ENCODE measurements at places on chromosomes 7 and 10.

DNA sequence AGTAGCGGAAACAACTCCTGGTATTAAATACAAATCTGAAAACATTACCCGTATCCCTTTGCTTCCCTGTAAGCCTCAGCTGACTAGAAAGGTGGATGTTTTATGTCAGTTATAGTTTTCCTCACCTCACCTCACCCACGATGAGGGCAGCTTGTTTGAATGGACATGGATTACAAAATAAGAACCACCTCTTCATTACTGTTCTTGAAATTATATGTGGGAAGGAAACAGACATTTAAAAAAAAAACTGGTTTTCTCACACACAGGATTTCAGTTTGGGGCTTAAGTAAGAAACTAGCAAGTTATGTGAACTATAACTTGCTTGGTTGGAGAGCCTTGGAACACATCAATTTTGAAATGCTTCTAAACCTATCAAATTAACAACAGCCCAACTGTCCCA, 232.9 kb upstream of the CCDC6 start:
- no peak for DNase-seq

GRCh38 chr10:61891906-61892585, 9.5 kb upstream of the ARID5B start:
- DNase-seq: no peak

DNA sequence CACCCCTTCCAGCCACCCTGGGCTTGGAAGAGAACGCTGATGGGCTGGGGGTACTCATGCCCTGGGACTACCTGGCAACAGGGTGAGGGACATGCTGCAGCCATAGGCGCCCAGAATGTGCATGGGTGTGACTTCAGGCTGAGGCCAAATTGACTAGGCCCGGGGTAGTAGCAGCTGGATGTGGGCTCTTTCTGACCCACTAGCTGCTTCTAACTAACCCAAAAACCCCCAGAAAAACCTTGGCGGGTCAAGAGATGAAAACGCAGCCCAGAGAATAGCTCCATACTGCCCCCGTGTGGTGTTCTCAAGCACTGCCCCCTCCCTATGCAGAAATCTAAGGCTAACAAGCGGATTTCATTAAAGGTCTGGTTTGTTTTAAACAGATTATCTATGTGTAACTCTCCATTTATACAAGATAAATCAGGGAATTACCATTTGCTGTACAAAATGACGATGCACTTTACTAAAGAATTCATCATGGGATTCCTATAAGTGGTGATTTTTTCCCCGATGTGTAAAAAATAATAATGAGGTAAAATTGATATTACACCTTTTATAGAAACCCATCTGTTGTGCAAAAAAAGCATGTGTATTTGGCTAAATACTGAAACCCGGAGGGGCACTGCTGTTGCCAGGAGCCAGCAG, 4.2 kb downstream of the SMARCD3 start:
- no peak for DNase-seq

DNA sequence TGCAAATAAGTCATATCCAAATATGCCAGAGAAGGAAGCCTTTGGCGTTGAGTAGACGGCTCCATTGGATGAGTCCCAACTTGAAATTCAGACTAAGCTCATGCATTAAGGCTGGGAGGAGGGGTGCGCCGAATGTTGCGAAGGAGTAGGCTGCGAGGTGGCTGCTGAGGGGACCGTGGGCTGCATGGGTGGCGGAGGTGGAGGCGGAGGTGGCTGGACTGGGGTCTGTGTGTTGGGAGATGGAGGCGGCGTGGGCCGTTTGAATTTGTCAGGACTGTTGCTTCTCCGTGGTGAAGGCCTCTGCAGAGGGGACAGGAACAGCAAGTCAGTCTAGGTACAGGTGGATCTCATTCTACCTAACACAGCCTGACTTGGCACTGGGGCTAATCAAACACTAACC, 39.6 kb upstream of the MRLN start:
- no peak for DNase-seq

DNA sequence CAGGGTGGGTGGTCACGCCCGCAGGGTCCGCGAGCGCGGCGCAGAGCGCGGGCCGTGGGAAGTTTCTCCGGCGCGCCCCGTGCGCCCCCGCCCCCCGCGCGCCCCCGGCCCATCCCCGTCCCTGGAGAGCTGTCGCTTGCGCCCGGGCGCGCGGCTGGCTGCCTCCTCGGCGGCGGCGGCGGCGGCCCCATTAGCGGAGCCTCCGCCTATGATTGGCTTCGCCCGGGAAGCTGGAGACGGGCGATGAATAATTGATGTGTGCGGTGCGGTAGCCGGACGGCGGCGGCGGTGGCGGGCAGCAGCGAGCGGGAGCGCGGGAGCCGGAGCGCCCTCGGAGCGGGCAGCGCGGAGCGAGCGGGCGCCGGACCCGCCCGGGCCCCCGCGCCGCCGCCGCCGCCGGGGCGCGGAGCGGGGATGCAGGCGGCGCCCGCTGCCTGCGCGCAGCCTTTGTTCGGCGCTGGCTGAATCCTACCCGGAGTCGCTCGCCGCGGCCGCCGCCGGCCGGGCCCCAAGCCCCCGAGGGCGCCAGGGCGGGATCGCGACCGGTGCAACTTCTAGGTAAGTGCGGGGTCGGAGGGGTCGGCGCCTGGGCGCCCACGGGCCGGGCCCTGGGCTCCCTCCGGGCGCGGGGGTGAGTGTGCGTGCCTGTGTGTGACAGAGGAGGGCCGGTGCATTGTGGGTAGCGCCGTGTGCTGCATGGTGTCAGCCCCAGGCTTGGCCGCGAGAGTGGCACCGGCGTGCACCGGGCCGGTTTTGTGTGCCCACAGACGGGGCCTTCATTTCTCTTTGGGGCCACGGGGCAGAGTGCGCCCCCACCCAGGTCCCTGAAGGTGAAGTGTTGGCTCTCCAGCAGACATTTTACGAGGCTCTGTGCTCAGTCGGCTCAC, 103.8 kb upstream of the PPIF start:
- peak; percentile 72 for DNase-seq

DNA sequence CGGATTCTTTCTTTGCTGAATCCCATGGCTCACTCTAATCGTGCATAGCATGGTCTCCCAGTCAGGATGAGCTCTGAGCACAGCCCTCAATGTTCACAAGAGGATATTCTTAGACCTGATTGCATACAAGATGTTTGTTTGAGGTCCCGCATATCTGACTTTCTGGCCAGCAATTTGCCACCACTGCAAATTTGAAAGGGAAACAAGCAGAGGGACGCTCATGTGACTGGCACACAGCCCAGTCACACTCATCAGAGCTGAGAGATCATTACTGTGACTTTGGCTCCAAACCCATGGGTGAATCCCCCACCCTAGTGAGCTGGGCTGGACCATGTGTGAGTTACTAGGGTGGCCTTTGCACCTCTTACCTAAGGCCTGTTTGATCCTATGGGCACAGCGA, 9.9 kb downstream of the TAS2R41 start:
- no peak for DNase-seq

DNA sequence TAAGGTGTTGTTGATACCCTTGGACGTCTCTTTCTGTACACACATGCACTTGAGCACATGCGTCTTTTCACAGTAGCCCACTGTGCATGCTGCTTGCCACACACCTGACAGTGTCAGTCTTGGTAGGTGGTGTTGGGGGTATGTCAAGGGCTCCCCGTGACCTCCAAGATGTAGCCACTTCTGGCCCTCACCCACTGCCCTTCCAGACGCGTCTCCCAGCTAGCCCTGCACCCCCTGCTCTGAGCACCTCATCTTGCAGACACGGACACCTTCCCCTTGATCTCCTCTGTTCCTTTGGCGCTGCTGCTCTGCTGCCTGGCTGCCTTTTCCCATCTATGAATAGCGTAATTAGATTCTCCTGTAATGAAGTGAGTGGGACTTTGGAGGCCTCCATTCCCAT, 75.2 kb upstream of the TNS3 start:
- no peak for DNase-seq

DNA sequence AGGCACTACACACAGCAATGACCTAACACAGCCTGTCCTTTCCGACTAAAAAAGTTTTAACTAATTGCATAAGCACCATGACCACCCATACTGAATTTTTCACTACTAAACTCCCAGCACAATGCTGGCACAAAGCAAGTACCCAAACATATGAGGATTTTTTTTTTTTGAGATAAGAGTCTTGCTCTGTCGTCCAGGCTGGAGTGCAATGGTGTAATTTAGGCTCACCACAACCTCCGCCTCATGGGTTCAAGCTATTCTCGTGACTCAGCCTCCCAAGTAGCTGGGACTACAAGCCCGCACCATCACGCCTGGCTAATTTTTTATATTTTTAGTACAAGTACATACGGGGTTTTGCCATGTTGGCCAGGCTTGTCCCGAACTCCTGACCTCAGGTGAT, 5.1 kb downstream of the UBE2H start:
- no peak for DNase-seq

DNA sequence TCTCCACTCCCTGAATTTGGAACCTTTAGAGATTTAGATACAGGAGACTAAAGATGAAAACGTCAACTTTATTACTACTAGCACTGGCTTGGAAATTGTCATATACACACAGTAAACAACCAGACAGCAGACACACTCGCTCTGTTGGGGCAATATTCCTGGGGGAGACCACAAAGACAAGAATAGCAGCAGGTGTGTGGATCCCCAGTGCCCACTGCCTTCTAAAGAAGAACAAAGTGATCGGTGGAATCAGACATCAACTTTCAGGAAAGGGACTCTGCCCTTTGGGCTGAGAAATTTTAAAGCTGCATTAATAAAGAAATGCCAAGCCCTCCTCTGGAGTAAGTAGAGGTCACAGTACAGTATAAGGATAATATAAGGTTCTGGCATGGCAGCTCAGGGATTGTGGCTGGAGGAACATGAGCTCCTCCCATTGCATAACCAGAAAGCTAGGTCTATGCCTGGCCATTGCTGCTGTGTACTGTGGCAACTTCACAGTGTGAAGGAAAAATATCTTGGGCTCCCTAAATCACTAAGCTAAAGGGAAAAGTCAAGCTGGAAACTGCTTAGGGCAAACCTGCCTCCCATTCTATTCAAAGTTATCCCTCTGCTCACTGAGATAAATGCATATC, 57.1 kb upstream of the ANKRD1 start:
- no peak for DNase-seq

DNA sequence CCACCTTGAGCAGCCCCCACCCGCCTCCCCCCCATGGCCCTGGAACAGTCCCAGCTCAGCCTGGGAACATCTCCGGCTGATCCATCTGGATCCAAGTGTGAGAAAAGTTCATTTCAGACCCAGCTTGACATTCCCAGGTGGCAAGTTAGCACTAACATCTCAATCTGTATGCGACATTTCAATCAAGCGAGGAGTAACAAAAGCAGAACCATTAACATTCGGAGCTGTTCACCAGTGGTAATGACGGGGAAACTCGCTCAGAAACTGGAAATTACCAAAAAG, 65.4 kb downstream of the PAX2 start:
- no peak for DNase-seq

DNA sequence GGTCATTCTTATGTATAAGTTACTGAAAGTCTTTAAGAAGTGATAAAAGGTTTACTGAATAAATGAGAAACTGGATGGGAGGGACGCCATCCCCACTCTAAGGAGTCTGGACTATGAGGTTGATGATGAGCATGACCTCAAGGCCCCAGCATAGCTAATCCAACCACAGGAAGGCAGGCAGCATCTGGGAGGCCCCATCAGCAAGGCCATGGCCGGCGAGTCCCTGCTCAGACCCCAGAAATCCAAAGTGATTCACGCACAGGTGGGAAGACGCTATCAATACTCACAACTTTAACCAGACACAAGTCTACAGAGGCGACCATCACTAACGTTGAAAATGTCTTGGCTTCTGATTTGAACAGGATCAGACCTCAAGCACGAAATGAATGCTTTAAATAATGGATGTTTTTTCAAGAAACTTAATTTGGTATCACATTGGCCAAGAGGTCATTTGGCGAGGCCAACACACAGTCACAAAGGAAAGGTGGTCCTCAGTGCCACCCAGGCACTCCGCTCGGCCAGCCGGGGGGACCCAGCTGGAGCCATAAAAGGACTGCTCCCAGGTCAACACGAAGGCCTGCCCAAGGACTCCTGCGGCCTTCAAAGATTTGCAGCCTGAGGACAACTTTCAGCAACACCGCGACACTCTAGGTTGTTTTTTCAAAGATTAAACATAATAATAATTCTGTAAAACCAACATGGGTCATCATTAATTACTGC, 228.5 kb downstream of the PTPRN2 start:
- DNase-seq: no peak

GRCh38 chr7:121961089-121961867, 88.3 kb downstream of the PTPRZ1 start:
- peak; percentile 81 for DNase-seq

DNA sequence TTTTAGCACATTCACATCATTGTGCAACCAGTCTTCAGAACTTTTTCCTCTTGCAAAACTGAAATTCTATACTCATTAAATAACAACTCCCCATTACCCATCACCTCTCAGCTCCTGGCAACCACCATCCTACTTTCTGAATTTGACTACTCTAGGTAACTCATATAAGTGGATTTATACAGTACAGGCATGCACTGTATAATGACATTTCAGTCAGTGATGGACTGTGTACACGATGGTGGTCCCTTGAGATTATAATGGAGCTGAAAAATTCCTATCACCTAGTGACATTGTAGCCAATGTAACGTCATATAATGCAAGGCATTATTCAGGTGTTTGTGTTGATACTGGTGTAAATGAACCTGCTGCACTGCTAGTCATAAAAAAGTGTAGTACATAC, 60.1 kb downstream of the BTRC start:
- no peak for DNase-seq

DNA sequence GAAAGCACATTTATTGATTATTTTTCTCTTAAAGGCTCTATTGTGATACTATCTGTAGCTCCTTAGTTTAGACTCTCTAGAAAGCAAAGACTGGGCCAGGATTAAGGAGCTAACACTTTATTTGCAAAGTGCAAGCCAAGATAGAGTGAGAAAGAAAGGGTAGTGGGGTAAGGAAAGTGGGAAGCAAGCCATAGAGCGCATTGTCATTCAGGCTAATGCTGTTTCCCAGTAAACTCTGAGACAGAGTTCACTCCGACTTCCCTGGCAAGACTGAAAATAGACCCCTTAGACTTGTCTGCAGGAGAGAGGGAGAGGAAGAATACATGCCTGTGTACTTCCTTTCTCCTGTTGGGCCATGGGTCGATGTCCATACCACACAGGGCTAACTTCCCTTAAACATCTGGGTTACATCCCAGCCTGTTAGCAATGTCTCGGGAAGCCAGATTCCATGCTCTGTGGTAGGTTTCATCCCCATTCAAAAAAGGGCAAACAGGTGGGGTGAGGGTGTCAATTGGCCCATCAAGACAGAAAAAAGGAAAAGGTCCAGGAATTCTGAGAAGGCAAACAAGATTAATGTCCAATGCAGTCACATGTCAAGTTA, 875.8 kb upstream of the CELF2 start:
- no peak for DNase-seq

DNA sequence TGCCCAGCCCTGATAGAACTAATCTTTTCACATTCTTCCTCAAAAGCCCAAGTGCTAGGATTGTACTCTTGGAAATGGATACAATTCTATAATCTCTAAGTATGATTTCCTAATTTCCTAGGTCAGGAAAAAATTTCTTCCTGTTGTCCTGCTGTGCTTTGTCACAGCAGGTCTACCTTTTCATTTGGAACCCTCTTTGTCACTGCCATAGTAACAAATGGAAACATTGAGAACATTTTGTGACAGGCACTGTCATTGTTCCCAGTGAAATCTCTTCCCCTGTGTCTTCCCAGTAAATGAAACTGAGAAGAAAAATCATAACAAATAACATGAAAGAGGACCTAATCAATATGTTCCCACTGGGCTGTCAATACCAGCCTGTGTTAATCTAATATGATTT, 150.9 kb upstream of the KAT6B start:
- DNase-seq: no peak

GRCh38 chr7:95546647-95547046, 49.7 kb downstream of the PDK4 start:
- DNase-seq: no peak

GRCh38 chr7:39504963-39505362, 61.2 kb upstream of the YAE1 start:
- peak; percentile 30 for DNase-seq

GRCh38 chr10:17805921-17806577, 3.1 kb upstream of the MRC1 start:
- no peak for DNase-seq

All from RWPE1 (cell line).